ENCODE measurements at places on chromosomes 2 and 18.

- H3K27ac ChIP-seq, result no peak overlapping the region
- peaks cover 1% of the 10 kb centered on the region for H3K27me3 ChIP-seq
- peaks cover 12% of the 10 kb centered on the region for H3K36me3 ChIP-seq
- H3K4me3 ChIP-seq, result no peak overlapping the region
Observed at GRCh38 chr2:241748468-241749256, 14.2 kb downstream of the D2HGDH start.

DNA sequence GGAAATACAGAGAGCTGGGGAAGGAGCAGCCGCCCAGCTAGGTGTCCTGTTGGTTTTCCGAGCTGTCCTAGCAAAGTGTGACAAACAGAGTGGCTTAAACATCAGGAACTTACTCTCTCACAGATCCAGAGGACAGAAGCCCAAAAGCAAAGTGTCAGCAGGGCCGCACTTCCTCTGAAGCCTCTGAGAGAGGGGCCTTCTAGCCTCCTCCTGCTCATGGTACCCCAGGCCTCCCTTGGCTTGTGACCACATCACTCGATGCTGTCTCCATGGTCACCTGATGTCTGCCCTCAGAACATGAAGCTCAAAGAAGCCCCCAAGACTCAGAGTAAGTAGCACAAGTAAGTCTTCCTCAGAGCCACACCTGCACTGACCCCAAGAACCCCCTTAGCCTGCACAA is 650.5 kb upstream of the ID2 start:
- H3K4me3 ChIP-seq, result no peak overlapping the region
- peak overlapping the region; percentile 9 for H3K27ac ChIP-seq
- no peak for DNase-seq
- H3K27me3 ChIP-seq, result no peaks in the 10 kb centered on the region
- H3K36me3 ChIP-seq, result peaks cover 13% of the 10 kb centered on the region
- peaks cover 14% of the 10 kb centered on the region for H3K4me1 ChIP-seq

- H3K36me3 ChIP-seq, result no peaks in the 10 kb centered on the region
- DNase-seq, result no peak
- H3K27me3 ChIP-seq, result no peaks in the 10 kb centered on the region
- H3K4me1 ChIP-seq, result peaks cover 8% of the 10 kb centered on the region
- no peak overlapping the region for H3K4me3 ChIP-seq
Observed at GRCh38 chr2:232328516-232329460, 49.8 kb upstream of the ALPP start.

- H3K27ac ChIP-seq, result no peak overlapping the region
- no peaks in the 10 kb centered on the region for H3K27me3 ChIP-seq
- no peak overlapping the region for H3K4me3 ChIP-seq
- H3K36me3 ChIP-seq, result peaks cover 27% of the 10 kb centered on the region
- no peaks in the 10 kb centered on the region for H3K4me1 ChIP-seq
- DNase-seq, result no peak
Observed at GRCh38 chr2:221488136-221488807, 83.8 kb downstream of the EPHA4 start.

GRCh38 chr2:136141510-136142149 is 23.7 kb upstream of the CXCR4 start:
- peaks cover 5% of the 10 kb centered on the region for H3K27me3 ChIP-seq
- H3K4me3 ChIP-seq, result no peak overlapping the region
- DNase-seq, result no peak
- H3K4me1 ChIP-seq, result peaks cover 31% of the 10 kb centered on the region
- no peak overlapping the region for H3K27ac ChIP-seq

DNA sequence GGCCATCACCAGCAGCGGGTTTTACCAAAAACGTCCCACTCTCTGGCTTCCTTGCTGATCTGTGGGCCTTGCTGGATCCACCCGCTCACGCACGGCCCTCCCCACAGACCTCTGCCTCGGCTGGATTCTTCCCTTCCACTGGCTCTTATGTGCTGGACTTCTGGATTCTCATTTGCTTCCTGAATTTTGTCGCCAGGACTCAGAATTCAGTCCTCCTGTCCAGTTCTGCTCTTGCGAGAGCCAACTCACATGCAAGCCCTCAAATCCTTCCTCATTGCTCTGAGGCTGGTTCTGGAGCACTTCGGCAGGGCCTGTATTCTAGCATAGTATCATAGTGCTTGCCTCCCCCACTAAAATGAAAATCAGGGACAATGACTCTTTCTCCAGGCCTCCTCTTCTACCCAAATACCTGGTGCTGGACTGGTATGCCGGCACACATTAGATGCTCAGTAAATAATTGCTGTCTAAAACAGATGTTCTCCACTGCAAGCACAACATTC is 115.5 kb downstream of the ATL2 start:
- H3K27me3 ChIP-seq, result peaks cover 5% of the 10 kb centered on the region
- H3K27ac ChIP-seq, result no peak overlapping the region
- no peaks in the 10 kb centered on the region for H3K36me3 ChIP-seq
- H3K4me1 ChIP-seq, result no peaks in the 10 kb centered on the region

DNA sequence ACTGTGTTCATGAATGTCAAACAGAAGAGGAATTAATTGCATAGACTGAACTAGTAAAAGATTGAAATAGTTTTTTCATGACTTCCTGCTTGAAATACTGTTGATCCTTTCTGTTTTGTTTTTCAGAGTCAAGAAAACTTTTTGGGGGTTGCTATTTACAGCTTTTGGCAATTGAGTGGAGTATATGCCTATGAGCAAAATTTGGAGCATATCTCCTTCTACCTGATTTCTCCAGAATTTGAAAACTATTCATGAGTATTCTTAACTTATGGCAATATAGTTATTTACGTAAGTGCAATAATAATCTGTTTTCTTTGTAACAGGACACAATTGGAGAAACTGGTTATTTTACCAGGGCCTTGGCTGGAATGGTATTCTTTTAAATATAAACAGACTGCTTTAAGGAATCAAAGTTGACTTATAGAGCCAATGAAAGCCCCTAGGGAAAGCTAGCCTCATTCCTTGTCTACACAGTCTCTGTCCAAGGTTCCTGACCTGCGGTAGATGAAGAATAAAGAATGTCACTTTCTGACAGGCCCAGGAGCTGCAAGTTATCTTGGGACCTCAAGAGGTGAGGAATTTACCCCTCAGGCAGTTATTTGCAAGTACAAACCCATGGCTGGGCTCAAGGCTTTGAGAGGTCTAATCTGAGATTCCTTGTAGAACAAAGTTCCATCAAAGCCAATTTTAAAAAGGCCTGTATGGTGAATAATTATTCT is 193.5 kb upstream of the NDUFV2 start:
- H3K4me3 ChIP-seq, result no peak overlapping the region
- H3K27me3 ChIP-seq, result peaks cover 5% of the 10 kb centered on the region
- no peak overlapping the region for H3K27ac ChIP-seq
- no peaks in the 10 kb centered on the region for H3K36me3 ChIP-seq
- H3K4me1 ChIP-seq, result no peaks in the 10 kb centered on the region
- no peak for DNase-seq

DNA sequence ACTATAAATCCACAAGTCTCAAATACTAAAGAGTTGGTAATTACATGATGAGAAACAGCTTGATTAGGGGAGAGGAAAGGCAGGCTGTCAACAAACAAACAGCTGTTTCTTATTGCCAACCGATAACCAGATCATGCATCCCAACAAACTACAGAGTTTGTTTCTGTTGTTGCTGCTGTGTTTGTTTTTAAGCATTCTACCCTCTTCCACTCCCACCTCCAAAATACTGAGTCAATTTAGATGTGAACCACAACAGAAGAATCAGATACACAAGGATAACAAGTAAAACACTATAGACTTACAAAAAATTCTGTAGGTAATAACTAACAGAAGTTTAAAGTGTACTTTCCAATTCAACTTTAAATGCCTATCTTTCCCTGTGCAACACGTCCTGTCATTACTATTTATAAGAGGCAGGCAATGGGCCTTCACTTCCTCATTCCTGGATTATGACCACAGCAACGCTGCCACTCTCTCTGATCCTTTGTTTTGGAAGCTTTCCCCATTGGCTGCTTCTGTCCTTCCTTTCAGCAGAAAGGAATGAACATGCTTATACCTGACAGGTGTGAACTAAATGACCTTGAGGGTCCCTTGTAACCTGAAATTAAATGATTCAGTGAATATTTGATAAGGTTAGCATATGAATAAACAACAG is 152.0 kb downstream of the SRBD1 start:
- DNase-seq, result no peak
- H3K36me3 ChIP-seq, result peaks cover 10% of the 10 kb centered on the region
- peaks cover 20% of the 10 kb centered on the region for H3K4me1 ChIP-seq
- no peak overlapping the region for H3K27ac ChIP-seq

DNA sequence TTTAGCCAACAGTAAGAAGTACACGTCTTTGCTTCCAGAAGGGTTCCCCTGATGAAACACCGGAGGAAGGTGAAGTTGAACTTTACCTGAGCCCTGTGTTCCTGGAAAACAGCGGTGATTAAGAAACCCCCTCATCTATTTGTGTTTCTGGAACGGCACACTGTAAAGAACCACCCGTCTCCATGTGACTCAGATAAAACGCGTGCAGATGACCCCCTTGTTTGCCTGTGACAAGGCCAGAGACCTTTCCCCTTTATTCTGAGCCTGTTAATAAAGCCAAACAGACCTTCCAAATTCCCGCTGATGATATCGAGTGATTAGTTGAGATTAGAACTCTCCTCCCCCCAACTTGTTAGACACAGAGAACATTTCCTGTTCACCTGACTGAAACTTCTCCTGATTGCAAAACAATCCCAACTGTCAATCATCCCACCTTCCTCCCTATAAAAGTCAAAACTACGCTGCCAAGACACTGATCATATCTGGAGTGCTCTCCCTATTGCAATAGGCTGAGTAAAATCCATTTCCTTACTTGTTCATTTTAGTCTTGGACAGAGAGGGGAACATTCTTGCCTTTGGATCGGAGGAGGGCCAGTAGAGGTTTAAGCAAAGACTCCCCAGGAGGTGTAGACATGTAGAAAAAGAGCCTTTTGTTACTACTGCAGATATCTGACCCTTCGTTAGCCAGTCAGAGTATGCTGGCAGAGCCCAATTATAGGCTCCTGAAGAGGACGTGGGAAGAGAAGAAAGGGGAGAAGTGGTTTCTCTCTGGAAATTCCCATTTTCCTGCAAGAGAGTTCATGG is 914 bp upstream of the IWS1 start:
- H3K27me3 ChIP-seq, result peaks cover 8% of the 10 kb centered on the region
- peak overlapping the region; percentile 100 for H3K27ac ChIP-seq
- H3K36me3 ChIP-seq, result no peaks in the 10 kb centered on the region

- H3K4me1 ChIP-seq, result no peaks in the 10 kb centered on the region
- DNase-seq, result no peak
- H3K27ac ChIP-seq, result no peak overlapping the region
- H3K27me3 ChIP-seq, result no peaks in the 10 kb centered on the region
- H3K4me3 ChIP-seq, result no peak overlapping the region
Observed at GRCh38 chr2:32249731-32250236, 14.9 kb downstream of the NLRC4 start.

GRCh38 chr2:138787053-138787666 is 7.0 kb upstream of the NXPH2 start:
- H3K27me3 ChIP-seq, result no peaks in the 10 kb centered on the region
- no peak overlapping the region for H3K27ac ChIP-seq
- no peaks in the 10 kb centered on the region for H3K4me1 ChIP-seq
- H3K36me3 ChIP-seq, result no peaks in the 10 kb centered on the region

GRCh38 chr18:40159141-40160017 is 1795.7 kb upstream of the PIK3C3 start:
- no peak overlapping the region for H3K4me3 ChIP-seq
- DNase-seq, result no peak
- no peak overlapping the region for H3K27ac ChIP-seq
- H3K36me3 ChIP-seq, result no peaks in the 10 kb centered on the region
- H3K4me1 ChIP-seq, result no peaks in the 10 kb centered on the region

DNA sequence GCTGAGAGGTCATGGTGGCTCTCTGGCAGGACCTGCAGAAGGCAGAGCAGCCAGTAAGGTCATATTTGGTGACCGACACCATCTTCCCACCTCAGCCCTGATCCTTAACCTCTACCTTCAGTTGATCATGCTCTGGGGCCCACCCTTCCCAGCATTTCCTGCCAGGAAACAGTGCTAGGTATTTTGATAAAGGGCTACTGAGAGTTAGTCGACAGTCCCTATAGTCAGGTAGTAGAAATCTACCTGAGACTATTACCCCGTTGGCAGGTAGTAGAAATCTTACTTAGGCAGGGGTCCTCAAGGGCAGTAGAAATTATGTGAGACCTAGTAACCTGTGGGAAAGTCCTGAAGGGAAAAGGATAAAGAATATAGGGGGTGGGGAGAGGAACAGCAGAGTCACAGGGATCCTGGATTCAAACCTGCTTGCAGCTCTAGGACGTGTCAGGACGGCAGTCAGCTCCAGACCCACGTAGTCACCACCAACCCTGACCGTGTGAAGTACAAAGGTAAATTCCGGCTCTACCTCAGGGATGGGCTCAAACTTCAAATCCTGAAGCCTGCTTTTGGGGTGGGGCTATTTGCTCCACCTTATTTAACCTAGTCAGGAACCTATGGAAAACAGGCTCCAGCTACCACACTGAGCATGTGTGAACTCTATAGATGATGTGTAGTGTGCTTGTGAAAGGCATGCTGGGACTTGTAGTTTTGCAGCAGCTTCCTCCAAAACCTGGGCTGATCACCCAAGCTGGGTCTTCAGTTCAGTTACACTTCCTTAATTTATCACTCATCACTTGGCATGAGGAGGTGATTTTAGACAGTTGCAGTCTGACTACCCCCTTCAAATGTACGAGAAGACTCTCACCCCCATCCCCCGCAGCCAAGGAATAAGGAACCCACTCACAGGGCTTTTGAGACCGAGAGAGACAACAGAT is at the start of gene DQX1:
Gene DQX1, minus strand, starts transcription at position 515 of the 932 bp plus-strand sequence. Its CDS starts 502 bp downstream, at position 13.
- H3K27ac ChIP-seq, result peak within 1 kb of the TSS; percentile 37
- H3K36me3 ChIP-seq, result peaks cover 19% of the 10 kb centered on the region
- H3K4me1 ChIP-seq, result peaks cover 32% of the 10 kb centered on the region
- H3K27me3 ChIP-seq, result peaks cover 9% of the 10 kb centered on the region
- DNase-seq, result no peak
- peak within 1 kb of the TSS; percentile 10 for H3K4me3 ChIP-seq

- DNase-seq, result no peak
- no peaks in the 10 kb centered on the region for H3K36me3 ChIP-seq
- no peaks in the 10 kb centered on the region for H3K27me3 ChIP-seq
- no peak overlapping the region for H3K27ac ChIP-seq
Observed at GRCh38 chr2:20585359-20585709, 65.6 kb downstream of the HS1BP3 start.

DNA sequence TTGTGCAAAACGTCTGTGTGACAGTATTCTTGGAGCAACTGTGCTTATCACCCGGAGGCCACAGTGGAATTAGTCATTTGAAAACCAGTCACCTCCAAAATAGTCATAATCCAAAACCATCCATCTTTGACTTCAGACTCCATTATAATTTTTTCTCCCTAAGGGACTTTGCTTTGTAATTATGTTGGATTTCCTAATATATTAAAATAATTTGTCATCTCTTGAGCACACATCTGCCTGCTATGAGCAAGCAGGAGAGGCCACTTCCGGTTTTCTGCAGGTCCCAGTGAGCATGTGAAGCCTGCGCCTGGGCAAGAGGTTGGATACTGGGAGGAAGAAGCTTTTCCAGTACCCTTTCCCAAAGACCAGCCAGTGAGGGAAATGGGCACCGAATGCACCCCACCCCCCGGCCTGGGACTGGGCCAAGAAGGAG is 57.7 kb downstream of the ODC1 start:
- DNase-seq, result no peak
- H3K4me3 ChIP-seq, result no peak overlapping the region
- no peaks in the 10 kb centered on the region for H3K36me3 ChIP-seq
- no peak overlapping the region for H3K27ac ChIP-seq

GRCh38 chr2:237711458-237712150 is 84.2 kb downstream of the LRRFIP1 start:
- peak overlapping the region; percentile 85 for H3K27ac ChIP-seq
- H3K4me3 ChIP-seq, result no peak overlapping the region
- DNase-seq, result no peak
- peaks cover 9% of the 10 kb centered on the region for H3K27me3 ChIP-seq
- H3K4me1 ChIP-seq, result peaks cover 83% of the 10 kb centered on the region
